ENCODE measurements at places on chromosomes 11 and 22. TPM values are rescaled to one million over a fixed set of nuclear protein-coding genes. Genes with fewer than 3 reads are reported as not detected.

GRCh38 chr22:49317369-49317768 is 510.3 kb downstream of the BRD1 start:
- no peak for DNase-seq

DNA sequence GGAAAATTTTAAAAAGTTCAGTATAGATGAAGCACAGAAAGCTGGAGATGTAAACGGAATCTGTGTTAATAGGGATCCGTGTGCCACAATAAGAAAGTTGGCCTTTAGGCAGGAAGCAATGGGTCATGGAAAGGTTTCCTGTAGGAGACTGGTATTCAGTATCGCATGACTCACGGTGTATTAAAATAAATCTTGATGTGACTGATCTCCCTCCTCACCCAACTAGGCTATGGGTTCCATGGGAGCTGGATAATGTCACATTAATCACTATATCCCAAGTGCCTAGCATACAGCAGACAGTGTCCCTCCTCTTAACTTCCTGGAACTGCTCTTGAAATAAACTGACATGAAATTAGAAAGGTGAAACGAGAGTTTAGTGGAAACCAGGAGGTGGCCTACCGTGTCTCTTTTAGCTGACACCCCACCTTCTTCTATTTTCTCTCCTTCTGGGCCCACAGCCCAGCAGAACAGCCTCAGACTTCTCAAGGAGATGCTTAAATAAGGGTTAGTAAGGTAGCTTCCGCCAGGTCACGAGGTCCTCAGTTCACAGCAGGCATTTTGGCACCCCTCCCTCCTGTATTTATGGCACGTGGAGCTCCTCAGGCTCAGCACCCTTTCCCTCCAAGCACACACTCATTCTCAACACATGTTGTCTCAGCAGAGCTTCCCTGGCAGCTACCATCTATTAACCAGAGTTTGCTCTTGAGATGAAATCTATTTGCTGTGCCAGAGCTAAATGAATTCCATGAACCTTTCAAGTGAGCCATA is 118.8 kb downstream of the NXPE2 start:
- no peak for DNase-seq

GRCh38 chr22:17782621-17783020 is 8.4 kb upstream of the BID start:
- DNase-seq: no peak

- DNase-seq: no peak
These were observed 47.8 kb upstream of the BID start for GRCh38 chr22:17822087-17822486.

Gene RASSF10
- not detected for total RNA-seq

- no peak for DNase-seq
These were observed 1.1 kb upstream of the AP2A2 start for GRCh38 chr11:924406-925157.

GRCh38 chr22:46976143-46976542 is 213.7 kb downstream of the TBC1D22A start:
- no peak for DNase-seq

Gene CHRM1
- not detected for total RNA-seq

DNA sequence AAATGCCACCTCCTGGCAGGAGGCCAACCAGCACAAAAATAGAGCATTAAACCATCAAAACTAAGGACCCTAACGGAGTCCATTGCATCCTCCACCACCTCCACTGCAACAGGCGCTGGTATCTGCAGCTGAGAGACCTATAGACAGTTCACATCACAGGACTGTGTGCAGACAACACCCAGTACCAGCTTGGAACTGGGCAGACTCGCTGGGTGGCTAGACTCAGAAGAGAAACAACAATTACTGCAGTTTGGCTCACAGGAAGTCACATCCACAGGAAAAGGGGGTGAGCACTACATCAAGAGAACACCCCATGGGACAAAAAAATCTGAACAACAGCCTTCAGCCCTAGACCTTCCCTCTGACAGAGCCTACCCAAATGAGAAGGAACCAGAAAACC is 11.6 kb upstream of the TMEM45B start:
- DNase-seq: peak; percentile 74

GRCh38 chr11:76682684-76683083 is 12.1 kb upstream of the LRRC32 start:
- DNase-seq: no peak

DNA sequence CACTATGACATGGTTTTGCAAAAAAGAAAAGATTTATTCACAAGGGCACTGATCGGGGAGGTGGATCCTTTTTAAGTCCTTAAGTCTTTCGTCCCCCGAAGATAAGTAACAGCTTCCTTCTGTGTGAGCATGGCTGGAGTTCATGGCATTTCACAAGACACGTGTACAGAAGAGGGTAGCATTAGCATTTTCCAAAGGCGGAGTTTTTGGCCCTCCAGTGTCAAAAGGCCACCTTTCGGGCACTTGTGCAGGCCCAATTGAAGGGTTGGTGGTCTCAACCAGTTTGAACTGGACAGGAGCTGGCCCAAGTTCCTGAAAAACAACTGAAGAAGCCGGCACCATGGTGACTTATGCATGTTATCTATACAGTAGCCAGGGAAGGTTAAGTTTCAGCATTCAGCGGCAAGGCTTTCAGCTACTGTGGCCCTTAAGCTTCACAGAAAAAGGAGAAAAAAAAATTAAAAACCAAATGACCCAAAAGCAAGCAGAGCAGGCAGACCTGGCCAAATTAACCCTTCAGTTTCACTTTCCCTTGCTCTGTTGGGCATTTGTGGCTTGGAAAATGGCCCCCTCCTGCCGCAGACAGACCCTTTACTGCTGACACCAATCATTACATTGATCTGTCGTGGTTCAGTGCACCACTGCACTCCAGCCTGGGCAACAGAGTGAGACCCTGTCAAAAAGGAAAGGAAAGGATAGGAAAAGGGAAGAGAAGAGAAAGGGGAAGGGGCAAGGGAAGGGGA is 18.7 kb downstream of the ZNF74 start:
- no peak for DNase-seq

DNA sequence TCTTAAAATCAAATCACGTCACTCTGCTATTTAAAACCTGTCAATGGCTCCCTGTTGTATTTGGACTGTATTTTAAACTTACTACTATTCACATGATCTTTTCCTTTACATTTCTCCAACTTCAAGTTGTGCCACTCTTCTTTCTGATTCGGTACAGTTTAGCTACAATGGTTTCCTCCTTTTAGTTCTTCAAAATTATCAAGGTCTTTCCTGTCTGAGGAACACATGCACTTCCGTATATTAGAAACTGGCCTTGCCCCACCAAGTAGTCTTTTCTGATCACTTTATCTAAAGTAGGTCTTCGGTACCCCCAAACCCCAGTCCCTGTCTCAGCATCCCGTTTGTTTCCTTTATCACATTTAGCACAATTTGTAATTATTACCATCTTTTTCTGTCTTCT is 81.8 kb downstream of the MTMR3 start:
- no peak for DNase-seq

DNA sequence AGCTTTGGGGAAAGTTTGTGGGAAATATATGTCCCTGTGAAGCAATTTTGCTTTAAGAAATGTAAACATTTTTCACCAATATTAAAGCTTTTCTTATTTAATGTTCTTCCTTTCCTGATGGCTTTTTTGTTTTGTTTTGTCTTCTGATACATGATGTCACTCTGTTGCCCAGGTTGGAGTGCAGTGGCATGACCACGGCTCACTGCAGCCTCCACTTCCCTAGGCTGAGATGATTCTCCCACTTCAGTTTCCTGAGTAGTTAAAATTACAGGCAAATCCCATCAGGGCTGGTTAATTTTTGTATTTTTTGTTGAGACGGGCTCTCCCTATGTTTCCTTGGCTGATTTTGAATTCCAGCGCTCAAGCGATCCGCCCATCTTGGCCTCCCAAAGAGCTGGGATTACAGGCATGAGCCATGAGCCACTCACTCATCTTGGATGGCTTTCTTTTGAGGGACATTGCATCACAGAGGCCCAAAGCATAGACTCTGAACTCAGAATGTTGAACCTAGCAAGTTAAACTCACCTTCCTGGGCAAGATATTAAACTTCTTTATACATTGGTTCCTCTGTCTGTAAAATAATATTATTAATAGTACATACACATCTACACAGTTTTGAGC is 651 bp upstream of the CARD16 start:
- DNase-seq: no peak

Gene OR52N1
- total RNA-seq: not detected

GRCh38 chr22:34783436-34783835 is 282.5 kb upstream of the ISX start:
- no peak for DNase-seq

- no peak for DNase-seq
These were observed 4.4 kb upstream of the CD44 start for GRCh38 chr11:35134403-35135148.

DNA sequence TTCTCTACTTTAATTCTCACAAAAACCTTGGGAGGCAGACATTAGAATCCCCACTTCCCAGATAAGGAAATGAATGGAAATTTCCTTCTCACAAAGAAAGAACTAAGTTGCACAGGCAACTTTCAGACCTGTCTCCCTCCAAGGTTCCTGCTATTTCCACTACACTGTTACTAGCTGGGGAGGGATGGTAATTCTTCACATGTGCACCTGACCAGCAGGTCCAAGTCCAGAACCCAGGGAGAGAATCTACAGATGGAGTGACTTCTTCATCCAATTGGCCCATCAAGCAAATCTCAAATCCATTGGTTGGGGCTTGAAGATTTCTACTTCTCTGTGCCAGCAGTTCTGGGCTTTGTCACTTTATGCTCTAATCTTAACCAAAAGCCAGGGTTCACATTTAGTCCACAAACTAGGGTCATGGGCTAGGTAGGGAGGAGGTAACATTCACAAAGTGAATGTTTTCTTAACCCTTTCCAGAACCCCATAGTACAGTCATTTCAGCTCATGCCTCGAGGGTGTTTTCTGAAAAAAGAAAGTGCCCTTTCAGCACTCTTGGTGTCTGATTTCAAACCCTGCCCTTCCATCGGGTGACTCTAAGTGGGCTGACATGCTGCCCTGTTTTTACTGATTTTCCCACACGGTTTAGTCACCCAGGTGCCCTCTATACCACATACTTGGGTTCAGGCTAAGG is 2.7 kb downstream of the POU2AF1 start:
- peak; percentile 71 for DNase-seq

Gene TCN2
- total RNA-seq: 0.35 TPM

GRCh38 chr22:29110946-29111345 is 38.1 kb downstream of the KREMEN1 start:
- no peak for DNase-seq

DNA sequence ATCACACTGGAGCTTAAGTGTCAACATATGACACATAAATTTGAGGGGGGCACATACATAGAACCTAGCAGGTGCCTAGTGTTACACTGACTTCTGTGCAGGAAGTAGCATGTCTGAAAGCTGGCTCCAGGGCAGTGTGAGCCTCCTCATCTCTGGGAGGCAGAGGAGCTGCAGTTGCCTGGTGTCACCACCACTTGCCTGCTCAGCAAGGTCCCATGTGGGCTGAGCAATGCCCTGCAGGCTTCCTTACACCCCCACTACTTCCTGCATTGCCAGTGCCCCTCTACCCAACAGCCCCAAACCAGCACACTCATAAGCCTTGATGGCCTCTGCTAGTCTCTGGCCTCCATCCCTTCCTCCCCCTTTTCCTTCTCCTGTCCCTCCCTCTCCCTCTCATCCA is 165.8 kb downstream of the BUD13 start:
- no peak for DNase-seq

Gene NECTIN1
- total RNA-seq: 5.7 TPM
